ENCODE measurements at places on chromosomes 6 and 20.

DNA sequence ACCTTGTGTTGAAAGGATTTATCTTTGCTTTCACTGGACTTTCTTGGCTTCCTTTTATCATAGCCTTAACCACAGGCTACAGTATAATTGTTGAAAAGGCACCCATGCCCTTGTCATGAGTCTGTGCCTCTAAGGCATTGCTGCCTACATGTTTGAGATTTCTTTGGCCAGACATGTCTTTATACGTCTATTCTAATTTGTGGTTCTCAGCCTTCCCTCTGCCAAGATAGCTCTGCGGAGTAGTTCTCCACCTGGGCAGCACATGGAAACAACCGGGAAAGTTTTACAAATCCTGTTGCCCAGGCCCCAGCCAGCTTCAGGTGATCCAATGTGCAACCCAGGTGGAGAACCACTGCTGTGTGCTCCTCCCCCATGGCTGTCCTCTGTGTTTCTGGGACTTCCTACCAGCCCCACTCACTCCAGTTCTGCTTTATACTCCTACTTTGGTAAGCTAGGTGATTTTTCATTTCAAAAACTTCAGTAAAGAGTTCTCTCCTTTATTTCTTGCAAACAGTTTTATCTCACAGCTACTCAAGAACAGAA lies 159.6 kb upstream of the MYLIP start:
- DNase-seq, result peak; percentile 10

GRCh38 chr6:3575701-3576100 lies 118.9 kb upstream of the SLC22A23 start:
- no peak for DNase-seq

DNA sequence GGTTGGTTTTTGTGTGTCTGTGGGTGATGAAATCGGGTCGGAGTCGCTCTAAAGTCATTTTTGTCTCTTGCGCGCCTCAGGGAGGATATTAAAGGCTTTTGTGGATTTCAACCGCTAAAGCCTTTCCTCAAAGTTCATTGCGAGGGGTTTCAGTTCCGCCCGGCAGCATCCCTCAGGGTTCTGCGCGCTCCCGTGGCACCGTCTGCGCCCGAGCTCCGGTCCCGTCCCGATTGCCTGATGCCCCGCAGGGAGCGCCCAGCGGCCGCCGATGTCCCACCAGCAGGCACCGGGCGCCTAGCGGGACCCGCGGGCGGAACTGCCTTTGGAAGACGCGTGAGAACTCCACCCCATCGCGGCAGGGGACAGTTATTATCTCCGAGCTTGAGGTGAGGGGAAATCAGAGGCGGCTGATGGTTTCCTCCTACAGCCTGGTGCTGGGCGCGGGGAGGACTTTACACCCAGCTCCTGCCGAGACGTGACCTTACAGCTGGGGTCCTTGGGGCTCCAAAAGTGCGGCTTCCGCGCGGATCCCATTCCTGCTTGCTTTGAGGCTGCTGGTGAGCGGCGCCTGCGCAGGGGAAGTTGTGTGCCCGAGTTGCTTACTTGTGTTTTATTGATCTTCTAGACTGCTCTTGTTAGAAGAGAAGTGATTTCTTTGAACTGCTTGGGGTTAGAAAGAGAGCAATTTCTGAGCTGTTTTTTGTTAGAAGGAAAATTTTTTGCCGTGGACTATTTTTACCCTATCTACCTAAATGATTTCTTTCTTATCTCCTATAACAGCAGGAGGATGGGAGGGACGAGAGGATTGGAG lies 27.1 kb downstream of the ULBP1 start:
- no peak for DNase-seq

- DNase-seq, result no peak
Observed at GRCh38 chr20:8524101-8525016, 392.3 kb downstream of the PLCB1 start.

DNA sequence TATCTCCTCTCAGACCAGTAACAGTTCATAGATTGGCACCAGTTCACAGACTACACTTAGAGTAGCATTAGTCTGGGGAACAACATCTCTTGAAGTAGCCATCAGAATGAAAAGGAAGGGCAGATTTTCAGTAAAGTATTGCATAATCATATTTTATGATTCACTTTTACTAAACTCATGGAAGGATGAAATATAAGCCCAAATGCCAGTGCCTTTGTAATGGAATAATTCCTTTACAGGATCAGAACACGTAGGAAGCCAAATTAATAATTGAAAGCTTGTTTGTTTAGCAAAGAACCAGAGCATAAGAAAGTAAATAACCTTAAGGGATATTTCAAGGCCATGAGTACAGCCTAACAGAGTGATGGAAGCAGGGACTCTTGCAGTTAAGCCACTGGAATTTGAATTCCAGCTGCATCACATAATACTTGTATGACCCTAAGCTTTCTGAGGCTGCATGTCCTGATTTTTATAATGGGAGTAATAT lies 11.4 kb upstream of the LOC128125822 start:
- no peak for DNase-seq

DNA sequence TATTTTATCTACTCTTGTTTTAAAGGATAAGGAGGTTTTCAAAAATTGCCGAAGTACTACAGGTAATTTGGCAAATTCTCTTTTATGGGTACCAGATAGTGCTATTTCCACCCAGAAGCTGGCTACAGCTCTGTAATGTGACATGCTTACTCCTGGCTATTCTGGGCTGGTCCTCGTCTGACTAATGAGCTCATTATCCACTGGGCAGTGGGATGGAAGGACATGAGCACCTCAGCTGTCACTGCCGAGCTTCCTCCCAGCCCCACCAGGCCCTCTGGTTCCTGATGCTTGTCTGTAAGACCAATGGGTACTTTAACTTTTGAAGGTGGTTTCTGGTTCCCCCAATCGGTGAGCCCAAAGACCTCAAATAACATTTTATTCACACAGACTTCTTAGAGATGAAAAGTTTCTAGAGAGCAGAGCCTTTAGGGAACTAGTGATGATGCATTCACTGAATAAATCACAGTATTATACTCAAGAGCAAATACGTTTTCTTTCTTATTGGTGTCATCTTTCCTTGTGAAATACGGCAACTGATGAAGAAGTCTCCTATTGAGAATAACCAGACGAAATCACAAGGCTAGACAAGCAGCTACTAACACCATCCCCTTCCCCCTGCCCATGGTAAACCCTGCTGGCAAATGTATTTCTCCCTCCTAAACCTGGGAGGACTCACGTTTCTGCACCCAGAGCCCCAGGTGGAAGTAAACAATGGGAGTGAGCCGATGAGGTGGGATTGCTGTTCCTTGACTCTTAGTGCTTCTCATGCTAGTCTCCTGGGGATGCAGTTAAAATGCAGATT lies 80.8 kb downstream of the SLC22A3 start:
- no peak for DNase-seq

GRCh38 chr6:35977308-35977707 lies 47.1 kb downstream of the SLC26A8 start:
- DNase-seq, result no peak

- DNase-seq, result no peak
Observed at GRCh38 chr6:1929931-1930330, 315.5 kb downstream of the GMDS start.

- DNase-seq, result no peak
Observed at GRCh38 chr6:75334266-75335040, 49.9 kb upstream of the TMEM30A start.

GRCh38 chr20:11267131-11267761 lies 593.4 kb upstream of the JAG1 start:
- DNase-seq, result peak; percentile 89

DNA sequence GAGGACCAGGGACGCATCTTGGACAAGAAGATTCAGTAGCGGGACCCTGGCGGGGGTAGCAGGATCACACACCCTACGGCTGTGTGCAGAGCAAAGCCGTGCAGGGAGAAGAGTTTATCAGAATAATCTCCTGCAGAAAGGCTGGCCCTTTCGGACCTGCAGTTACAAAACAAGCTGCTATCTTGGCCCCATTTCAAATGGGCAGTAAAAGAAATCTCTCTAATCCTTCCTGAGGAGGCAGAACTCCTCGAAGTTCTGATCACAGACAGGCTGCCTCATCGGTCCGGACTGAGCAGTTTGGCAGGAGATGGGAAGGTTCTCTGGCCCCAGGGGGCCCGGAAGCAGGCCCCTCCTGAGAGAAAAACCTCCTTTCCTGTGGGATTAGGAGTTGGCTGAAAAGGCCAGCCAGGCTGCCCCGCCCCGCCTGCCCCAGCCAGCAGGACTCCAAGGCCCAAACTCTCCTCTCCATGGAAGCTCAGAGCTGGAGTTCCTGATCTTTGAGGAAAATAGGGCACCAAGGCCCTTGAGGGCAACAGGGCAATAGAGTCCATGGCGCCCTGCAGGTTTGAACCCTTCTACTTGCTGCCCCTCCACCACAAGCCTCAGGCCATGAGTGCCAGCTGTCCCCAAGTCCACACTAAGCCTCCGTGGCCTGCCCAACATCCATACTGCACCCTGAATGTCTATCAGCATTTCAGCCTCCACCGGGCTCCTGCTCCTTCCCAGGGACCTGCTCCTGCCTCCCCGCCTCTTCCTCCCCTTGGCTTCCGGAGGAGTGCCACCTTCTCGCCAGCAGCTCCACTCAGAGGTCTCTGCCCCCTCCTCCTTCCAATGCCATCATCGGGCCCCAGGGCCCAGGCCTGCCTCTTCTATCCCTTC lies 141.3 kb downstream of the PREX1 start:
- no peak for DNase-seq

- no peak for DNase-seq
Observed at GRCh38 chr6:43922426-43923375, 152.7 kb downstream of the VEGFA start.

DNA sequence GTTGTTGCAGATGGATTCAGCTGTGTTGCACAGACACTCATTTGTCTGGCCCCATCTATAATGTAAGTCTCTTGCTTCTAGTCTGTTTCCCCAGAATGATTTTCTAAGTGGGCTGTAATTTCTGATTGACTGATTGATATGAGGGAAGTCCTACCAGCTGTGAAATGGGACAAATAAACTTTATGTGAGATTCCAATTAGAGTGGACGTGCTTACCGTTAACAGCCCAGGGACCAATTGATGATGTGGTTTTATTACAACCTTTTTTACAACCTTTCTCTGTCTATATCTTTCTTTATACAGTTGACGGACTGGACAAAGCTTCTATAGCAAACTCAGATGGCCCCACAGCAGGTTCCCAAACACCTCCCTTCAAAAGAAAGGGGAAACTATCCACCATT lies 33.9 kb downstream of the PHACTR2 start:
- DNase-seq, result no peak

DNA sequence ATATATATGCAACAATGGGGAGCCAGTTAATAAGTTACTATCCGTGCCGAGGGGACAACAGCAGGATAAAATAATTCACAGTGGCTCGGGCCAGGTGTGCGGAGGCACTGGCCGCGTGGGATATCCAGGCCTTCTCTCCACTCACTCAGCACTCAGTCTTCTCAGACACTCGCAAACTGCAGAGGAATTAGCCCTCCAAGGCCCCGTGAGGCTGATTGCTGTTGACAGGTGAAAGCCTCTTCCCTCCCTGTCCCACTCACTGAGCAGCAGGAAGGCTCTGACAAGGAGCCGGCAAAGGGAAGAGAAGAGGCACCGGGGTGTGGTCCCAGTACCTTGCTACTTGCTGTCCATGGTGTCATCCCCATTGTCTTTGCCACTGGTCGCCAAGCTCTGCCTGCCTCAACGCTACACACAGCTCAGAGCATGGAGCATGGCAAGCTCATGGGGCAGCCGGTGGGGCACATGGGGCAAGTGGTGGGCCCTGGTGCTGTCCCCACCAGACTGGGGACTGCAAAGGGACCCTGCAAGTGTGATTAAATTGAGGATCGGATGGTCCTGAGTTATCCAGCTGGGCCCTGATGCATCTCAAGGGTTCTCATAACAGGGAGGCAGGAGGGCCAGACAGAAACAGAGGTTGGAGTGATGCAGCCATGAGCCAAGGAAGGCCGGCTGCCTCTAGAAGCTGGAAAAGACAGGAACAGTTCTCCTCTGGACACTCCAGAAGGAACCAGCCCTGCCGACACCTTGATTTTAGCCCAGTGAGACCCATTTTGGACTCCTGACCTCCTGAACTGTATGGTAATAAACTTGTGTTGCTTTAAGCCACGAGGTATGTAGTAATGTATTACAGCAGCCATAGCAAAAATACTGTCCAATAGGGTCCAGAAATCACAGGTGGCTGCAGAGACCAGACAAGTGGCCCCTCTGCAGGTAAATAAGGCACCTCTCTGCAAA lies 119.7 kb downstream of the PSMB1 start:
- DNase-seq, result no peak
